ENCODE measurements at places on chromosomes 2 and 18.

- no peak for DNase-seq
Observed at GRCh38 chr2:133314795-133315194, 253.5 kb downstream of the NCKAP5 start.

- DNase-seq = no peak
Observed at GRCh38 chr2:61255580-61256437, 93.8 kb downstream of the C2orf74 start.

- no peak for DNase-seq
Observed at GRCh38 chr2:42848265-42848664, 55.9 kb upstream of the HAAO start.

- no peak for DNase-seq
Observed at GRCh38 chr18:58172031-58172430, 128.0 kb downstream of the NEDD4L start.

All from NCI-H2171 (cell line).